ENCODE measurements at places on chromosomes 16 and 17.
A peak's percentile ranks its signal among the peaks of the same experiment; 100 is the strongest.

DNA sequence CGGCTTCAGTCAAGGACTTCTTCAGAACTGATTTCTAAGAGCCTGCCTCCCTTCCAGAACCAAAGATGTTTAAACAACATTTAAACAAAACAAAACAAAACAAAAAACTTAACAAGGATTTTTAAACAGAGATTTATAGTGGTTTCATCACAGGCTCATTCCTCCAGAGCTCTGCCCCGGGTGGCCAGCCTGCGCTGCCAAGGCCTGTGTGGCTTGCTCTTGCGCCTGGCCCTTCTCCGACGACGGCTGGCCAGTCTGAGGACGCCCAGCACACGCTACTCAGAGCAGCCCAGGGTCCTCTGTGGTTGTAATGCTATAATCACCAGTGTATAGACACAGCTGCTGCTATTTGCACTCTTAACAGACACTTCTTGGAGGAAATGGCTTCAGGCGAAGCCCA, 307.2 kb upstream of the MYOCD start:
- no peak for DNase-seq

GRCh38 chr17:46190763-46191162, 2.5 kb downstream of the KANSL1 start:
- no peak for DNase-seq

DNA sequence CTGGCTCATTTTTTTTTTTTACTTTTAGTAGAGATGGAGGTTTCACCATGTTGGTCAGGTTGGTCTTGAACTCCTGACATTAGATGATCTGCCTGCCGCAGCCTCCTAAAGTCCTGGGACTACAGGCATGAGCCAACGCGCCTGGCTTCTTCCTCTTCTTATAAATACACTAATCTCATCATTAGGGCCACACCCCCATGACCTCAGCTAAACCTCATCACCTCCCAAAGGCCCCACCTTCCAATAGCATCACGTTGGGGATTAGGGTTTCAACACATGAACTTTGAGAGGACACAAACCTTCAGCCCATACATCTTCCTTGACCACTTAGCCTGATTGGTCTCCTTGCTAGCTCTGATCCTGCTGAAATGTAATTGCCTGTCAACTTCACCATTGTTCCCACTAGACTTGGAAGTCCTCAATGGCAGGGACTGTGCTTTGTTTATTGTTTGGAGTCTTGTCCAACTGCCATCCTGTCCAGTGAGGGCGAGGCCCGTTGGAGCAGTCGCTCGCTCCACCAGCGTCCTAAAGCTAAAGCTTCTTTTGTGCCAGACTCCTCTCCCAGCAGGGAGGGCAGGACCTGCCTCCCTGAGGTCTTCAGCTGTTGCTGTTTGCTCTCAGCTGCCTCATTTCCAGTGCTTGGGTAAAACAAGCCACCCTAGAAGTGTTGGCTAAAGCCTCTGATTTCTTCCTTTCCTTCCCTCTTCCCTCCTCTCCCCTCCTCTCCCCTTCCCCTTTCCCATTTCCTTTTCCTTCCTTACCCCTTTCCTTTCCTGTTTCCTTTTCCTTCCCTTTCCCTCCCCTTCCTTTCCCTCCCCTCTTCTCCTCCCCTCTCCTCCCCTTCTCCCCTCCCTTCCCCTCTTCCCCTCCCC, 85.3 kb downstream of the HAPSTR1 start:
- no peak for DNase-seq

DNA sequence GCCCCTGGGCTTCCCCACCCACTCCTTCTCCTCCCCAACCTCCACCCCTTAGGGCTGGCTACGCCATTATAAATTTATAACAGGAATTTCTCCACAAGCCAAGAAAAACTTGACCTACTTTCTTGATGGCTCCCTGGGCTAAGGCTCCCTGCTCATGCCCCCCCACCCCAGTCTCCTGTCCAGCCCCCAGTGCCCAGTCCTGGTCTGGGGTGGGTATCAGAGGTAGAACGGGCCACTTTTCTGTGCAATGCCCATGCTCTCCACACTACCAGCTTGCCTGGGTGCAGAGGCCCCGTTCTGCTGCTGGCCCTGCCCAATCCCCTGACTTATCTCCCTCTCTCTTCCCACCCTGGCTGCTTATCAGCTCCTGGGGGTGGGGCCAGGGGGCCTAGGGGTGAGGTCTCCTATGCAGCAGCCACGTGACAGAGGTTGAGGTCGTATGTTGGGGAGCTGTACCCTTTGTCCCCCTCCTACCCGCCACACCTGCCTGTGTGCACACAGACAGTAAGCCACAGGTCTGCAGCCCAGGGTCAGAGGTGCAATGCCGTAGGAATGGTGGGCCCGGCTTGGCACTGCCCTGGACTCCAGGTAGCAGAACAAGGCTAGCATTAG, 10.1 kb downstream of the THRA start:
- DNase-seq, result no peak

GRCh38 chr17:74745548-74746177, 2.8 kb upstream of the NHERF1 start:
- no peak for DNase-seq

DNA sequence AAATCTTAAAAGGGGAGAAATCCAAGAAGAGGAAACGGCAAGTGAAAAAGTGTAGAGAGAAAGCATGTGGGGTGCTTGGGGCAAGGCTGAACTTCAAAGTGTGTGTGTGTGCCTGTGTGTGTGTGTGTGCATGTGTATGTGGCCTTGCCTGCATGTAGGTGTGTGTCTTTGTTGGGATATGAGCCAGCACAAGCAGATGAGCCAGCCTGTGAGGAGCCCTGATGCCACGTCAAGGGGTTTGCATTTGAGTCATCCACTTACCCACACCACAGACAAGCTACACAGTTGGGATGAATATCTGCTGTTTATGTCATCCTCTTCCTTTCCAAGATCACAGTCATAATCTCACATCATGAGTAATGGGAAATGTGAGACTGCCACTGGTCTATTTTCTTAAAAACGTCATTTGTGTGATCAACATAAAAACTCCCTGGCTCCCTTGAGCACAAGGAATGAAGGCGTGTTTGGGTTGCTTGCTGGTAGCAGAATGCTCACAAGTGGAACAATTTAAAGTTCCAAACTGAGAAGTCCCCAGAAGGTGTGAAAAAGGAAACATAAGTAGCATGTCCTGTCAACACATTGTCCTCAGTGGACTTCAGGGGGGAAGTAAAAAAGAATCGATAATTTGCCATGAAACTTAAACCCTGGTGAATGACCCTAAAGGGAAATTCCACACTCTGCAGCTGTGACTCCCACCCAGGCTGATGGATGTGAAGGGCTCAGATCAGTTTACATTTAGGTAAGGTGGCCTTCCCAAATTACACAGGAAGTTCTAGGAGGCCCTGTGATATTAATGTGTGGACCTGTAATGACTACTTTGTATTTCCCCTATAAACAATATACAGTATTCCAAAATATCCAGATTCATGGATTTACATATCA, 14.7 kb downstream of the KCTD19 start:
- peak; percentile 57 for DNase-seq

GRCh38 chr16:27625050-27625697, 75.2 kb downstream of the KATNIP start:
- DNase-seq, result no peak

DNA sequence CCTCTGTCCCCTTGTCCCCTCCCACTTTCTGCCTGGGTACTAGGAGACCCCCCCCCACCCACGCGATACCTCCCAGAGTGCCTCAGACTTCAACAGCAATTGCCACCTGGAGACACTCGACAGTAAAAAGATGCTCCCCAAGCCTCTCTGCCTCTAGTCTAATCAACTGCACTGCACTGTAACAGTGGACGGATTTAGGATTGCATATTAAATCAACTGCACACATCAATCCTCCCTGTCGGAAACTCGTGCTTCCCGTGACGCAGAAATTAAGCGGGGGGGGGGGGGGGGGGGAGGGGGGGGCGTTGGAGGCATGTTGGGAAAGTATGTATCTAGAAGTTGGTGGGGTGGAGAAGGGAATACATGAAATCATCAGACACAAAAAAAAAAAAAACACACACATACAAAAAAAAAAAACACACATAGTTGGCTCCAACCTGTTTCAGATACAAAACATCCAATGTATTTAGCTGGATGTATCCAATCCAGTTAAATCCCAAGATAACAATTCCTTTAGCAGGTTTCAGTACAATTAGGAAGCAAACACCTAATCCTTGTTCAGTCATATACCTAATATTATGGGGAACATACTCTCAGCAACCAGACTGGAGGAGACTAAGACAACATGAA, 29.7 kb downstream of the FAM222B start:
- no peak for DNase-seq

- no peak for DNase-seq
These were observed 129 bp downstream of the IRX5 start for GRCh38 chr16:54930869-54931119.

- no peak for DNase-seq
These were observed 51.7 kb upstream of the SEC14L1 start for GRCh38 chr17:77089124-77089490.

GRCh38 chr16:69319381-69319780, 8.2 kb downstream of the VPS4A start:
- no peak for DNase-seq

GRCh38 chr16:83392743-83393142, 415.0 kb upstream of the HSBP1 start:
- DNase-seq, result no peak

GRCh38 chr17:41251261-41251660, 1.8 kb downstream of the KRTAP9-4 start:
- DNase-seq, result no peak

DNA sequence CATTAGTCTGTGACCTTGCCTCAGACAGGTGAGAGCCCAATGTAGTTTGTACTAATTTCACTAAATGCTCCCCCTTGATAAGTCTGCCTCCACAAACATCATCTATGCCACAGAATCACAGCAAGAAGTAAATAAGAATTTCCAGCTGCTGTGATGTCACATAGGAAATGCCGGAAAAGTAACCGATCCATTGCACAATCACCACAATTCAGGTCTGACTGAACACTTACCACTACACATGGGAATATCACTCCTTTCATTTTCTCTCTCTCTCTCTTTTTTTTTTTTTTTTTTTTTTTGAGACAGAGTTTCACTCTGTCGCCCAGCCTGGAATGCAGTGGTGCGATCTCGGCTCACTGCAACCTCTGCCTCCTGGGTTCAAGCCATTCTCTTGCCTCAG, 79.0 kb upstream of the CDH11 start:
- DNase-seq, result no peak

DNA sequence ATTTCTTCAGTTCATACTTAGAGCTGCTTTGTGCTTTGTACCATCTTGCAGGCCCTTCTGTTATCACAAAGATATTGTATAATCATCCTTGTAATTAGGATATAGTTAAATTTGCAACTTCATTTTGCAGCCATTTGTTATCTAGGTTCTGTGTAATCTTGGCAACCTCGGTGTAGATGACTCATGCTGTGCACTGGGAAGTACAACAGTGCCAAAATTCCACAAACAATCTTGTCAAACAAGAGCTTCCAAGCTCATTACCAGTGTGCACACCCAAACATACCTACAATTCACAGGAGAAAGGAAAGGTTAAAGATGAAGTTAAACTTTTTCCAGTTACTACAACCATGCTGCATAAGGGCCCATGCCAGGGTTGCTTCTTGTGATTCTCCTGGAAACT, 1231.8 kb downstream of the CDH11 start:
- no peak for DNase-seq

DNA sequence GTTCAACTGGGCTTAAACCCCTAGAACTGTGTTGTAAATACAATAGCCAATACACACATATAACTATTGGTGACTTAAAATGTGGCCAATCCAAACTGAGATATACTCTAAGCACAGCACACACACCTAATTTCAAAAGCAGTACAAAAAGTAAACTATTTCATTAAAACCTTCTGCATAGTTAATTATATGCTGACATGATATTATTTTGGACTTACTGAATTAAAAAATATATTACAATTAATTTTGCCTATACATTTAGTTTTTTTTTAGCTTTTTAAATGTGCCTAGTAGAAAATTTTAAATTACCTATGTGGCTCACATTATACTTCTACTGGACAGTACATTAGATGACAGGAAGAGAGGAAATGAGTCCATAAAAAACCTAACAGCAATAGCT, 21.5 kb downstream of the MED13 start:
- no peak for DNase-seq

DNA sequence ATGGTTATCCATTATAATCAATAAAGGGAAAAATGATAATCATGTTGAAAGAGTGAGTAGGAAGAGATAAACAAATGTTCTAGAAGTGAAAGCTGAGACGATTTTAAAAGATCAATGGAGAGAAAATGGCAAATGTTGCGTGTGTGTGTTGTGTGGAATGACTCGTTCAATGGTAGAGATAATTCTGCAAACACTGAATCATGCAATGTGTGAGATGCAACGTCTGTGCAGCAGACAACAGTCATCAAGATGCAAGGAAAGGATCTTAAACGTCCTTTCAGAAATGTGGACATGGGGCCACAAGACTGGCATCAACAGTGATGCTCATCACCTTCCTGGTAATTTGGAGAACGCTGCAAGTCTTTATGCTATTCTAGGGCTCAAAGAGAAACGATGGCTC, 124.4 kb downstream of the CDYL2 start:
- DNase-seq, result no peak

- DNase-seq, result no peak
These were observed 18.2 kb downstream of the METTL22 start for GRCh38 chr16:8639694-8640093.

GRCh38 chr17:61203671-61204131, 195.9 kb upstream of the TBX2 start:
- no peak for DNase-seq

DNA sequence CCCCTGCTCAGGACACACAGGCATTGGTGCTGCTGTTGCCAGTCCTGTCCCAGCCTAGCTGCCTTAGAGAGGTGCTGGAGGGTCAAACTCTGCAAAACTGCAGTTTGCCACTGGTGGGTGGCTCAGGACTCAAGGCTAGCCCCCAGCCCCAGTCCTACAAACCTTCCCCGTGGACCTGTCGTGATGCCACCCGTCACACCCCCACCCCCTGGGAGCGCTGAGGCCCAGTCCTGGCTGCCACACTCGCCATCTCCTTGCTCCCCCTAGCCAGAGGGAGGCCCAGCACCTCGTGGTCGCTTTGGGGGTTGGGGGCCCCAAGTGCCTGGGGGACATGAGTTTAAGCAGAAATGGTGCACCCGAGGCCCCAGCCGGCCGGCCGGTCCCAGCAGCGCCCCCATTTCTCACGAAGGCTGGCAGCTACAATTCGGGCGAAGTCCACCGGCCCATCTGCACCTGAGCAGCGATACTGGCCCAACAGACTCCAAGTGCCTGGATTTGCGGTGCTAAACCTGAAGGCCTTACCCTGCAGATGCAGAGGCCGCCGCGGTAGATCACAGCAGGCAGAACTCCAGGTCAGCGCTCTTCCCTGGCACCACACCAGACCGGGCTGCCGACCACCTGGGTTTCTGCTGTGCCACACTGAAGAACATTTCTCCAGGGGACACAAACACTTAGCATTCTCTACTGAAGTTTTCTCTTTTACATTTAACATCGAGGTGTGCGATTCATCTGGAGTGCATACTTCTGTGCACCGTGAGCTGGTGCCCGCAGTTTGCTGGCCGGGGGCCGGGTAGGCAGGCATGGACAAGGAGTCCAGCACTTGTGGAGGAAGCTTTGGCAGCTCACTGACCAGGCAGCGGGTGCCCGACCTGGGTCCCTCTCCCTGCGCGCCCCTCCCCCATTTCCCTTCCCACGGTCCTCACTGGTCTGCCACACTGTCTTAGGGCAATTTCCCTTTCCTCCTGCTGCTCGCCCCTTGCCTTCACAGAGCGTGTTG, 130.0 kb downstream of the KCNJ12 start:
- no peak for DNase-seq
